ELR (cell line): ENCODE measurements at places on chromosomes 3 and 15.

DNA sequence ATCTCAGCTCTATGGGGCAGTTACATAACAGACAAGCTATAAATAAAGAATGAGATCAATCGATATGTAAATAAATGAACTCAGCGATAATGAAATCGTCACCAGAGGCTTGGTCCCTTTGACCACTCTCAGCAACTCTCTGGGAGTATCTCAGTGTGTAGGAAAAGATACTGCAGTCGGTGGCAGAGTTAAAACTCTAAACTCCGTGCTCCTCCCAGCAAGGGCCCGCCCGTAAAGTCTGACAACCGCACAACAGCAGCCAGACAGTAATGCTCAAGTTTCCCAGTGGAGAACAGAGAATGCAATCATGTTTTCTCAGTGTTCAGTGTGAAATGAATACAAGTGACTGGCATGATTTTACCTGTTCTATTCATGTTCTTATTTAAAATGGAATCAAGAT, 28.3 kb upstream of the IGF1R start:
- DNase-seq, result no peak

GRCh38 chr3:195755791-195756676, 35.3 kb downstream of the MUC20 start:
- DNase-seq, result no peak

- DNase-seq, result no peak
Measured at GRCh38 chr15:67136802-67137201, 71.4 kb downstream of the SMAD3 start.

DNA sequence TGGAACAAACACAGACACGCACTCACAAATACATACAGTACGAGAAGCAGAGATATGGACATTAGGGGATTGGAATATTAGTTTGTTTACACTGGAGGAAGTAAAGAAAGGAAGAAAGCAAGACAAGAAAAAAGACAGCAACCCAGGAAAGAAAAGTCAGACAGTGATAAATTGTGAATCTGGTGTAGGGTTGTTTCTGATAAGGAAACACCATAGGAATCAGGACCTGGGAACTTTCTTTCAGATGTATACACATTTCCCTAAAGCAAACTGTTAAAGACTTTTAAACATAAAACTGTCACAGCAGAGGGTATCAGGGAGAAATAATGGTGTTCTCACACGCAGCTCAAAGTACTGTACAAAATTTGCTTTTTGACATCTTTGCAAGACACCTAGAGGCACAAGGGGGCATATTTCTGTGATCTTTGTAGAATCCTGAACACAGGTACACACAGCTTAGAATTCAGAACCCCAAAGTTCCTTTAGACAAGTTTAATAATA, 153.7 kb downstream of the TUSC7 start:
- DNase-seq, result no peak

GRCh38 chr15:74792227-74793016, 10.5 kb downstream of the CSK start:
- no peak for DNase-seq

GRCh38 chr3:147431751-147432150, 22.6 kb downstream of the ZIC1 start:
- no peak for DNase-seq

DNA sequence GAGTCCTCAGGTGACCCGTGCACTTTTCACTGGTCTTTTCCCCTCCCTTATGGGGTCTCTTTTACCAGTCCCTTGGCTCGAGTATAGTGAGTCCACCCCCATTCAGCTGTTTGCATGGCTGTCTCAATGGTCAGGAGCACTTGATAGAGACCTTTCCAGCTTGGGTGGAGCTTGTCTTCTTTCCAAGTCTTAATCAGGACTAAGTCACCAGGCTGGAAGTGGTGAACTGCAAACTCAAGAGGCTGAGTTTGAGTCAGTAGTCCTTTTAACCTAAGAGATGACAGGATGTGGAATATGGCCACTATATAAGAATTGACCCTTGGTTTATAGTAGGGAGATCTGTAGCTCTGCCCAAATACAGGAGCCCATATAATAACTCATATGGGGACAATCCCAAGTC, 279.7 kb downstream of the PYDC2 start:
- DNase-seq, result peak; percentile 29

- no peak for DNase-seq
Measured at GRCh38 chr3:71407823-71408222, 175.7 kb downstream of the FOXP1 start.

DNA sequence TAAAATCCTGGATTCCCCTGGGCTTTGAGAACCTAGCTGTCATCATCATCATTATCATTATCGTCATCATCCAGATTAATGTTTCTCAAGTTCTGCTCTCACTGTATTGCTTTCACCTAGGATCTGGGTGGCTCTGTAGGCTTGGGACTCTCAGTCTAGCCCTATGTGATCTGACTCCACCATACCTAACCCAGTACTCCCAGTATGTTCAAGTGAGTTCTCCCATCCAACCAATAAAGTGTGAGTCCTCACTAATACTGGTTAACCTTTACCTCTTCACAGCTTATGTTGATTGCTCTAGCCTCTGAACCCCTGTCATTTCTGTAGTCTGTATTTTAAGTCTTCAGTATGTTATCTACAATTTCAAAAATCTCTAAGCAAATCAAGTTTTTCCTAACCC, 102.3 kb downstream of the NECTIN3 start:
- no peak for DNase-seq
